HFF-Myc (cell line): ENCODE measurements at places on chromosomes 5 and 9.

DNA sequence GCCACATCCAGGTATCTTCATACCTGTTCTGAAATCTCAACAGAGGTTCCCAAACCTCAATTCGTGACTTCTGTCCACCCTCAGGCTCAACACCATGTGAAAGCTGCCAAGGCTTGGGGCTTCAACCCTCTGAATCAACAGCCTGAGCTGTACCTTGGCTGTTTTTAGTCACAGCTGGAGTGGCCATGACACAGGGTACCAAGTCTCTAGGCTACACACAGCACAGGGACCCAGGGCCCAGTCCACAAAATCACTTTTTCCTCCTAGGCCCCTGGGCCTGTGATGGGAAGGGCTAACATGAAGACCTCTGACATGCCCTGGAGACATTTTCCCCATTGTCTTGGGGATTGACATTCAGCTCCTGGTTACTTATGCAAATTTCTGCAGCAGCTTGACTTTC lies 464.9 kb downstream of the ELAVL2 start:
- DNase-seq: no peak

- no peak for DNase-seq
Measured at GRCh38 chr5:39977066-39977655, 552.4 kb upstream of the DAB2 start.

- DNase-seq: peak; percentile 77
Measured at GRCh38 chr9:127423934-127424675, at the start of gene ZNF79. Gene ZNF79, plus strand, starts transcription at chr9:127424382. Its CDS starts 406 bp downstream, at chr9:127424788.

DNA sequence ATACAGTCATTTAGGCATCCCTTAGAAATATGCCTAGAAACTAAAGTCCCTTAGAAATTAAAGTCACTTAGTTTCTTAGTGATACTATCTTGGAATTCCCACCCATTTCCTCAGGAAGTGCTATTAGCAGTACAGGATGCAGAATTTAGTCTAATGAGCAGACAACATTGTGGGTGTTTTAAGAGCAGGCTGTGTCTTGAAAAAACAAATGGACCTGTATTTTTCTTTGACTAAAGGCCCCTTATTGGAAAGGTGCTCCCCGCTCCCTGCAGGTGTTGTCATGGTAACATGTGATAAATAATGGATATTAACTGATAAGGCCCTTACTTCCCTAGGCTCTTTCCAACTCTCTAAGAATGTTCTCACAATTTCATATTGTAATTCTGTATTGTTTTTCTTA lies 38.8 kb upstream of the STARD4 start:
- no peak for DNase-seq

- no peak for DNase-seq
Measured at GRCh38 chr5:78765756-78766411, 117.3 kb upstream of the LHFPL2 start.

- DNase-seq: no peak
Measured at GRCh38 chr9:37696528-37696927, 45.8 kb downstream of the FRMPD1 start.

DNA sequence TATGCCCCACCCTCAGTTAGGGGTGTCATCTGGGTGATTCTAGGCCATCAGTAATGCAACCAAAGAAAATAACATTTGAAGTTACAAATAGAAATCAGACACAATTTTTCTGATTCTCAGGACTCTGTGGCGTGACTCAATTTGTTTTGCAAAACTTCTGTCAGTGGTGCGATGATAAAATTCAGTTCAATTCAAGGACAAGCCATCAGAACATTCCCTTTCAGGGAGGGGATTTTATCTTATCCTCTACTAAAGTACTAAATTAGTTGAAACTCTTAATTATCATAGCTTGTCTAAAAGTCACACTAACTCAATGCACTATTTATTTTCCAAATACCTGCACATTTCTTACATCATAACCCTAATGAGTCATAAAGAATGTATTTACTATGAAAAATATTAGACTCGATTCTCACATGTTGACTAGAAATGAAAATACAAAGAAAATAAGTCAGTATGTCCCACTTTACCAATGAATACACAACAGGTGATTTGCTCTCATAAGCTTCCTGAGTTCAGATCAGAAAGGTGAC lies 28.2 kb downstream of the HTR4 start:
- DNase-seq: no peak

DNA sequence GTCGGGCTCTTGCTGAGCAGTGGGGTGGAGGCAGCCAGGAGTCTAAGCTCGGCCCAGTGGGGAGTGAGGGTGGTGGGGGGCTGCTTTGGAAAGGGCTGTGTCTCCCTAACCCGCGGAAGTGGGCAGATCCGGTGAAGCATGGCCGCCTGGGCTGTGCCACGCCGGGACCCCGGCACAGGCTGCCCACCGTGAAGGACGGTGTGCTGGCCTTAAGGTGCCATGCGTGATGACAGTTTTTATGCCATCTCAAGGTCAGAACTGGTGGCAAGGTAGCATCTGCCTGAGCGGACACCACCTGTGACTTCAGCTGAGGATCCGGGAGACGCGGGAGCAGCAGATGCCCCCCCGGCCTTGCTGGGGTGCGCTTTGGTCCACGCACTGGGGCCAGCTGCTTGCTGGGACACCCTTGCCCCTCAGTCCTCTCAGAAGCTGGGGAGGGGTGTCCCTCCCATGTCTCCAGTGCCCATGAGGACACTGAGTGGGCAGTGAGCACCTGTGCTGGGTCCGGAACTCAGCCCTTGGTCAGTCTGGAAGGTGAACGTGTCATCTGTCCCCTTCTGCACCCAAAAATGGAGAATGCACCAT lies 53.9 kb downstream of the AHRR start:
- DNase-seq: no peak

GRCh38 chr9:127651697-127652610 lies 39.9 kb downstream of the STXBP1 start:
- no peak for DNase-seq

DNA sequence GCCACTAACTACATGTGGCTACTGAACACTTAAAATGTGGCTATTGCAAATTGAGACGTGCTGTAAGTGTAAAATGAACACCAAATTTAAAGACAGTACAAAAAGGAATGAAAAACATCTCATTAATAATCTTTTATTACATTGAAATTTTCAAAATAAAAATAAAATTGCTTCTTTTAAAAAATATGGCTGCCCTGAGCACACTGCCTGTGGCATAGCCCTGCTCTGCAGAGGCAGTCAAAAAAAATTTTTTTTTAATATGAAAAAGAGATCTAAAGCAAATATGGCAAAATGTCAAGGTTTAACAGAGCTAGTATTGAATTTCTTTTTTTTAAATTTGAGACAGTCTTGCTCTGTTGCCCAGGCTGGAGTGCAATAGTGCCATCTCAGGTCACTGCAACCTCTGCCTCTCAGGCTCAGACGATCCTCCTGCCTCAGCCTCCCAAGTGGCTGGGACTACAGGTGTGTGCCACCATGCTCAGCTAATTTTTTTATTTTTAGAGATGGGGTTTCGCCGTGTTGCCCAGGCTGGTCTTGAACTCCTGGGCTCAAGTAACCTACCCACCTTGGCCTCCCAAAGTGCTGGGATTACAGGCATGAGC lies 25.6 kb downstream of the CARNMT1 start:
- DNase-seq: no peak

GRCh38 chr5:72625332-72625731 lies 118.1 kb upstream of the ZNF366 start:
- no peak for DNase-seq

- DNase-seq: no peak
Measured at GRCh38 chr9:124140941-124141568, 116.7 kb upstream of the NEK6 start.

DNA sequence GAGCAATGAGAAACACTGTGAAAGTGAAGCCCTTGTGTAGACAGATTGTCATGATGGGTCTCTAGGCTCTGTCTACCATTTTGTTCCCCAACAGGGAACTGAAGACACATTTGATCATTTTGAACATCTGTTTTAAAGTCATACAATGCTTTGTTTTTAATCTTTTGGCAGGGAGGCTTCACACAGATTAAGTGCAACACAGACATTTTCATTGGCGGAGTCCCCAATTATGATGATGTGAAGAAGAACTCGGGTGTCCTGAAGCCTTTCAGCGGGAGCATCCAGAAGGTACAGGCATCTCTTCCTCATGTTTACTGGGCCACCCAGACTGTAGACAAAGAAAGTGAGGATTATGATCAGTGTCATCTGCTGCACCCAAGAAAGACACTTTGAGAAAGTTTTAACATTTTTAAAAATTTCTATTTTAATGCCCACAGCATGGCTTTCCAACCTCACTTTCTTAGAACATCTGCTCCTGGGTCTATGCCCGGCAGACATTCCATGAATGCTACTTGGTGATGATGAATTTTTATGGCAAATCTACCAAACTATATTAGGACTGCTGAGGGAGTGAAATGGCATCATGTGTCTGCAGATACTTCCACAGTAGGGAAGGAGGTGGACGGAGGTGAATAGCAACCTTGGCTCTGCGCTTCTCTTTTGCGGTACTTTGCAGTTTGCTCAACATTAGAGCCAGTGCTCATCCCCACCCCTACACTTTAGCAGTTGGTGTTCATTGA lies 121.3 kb downstream of the LIFR start:
- DNase-seq: no peak

- DNase-seq: peak; percentile 57
Measured at GRCh38 chr5:39547553-39548154, 122.9 kb upstream of the DAB2 start.

DNA sequence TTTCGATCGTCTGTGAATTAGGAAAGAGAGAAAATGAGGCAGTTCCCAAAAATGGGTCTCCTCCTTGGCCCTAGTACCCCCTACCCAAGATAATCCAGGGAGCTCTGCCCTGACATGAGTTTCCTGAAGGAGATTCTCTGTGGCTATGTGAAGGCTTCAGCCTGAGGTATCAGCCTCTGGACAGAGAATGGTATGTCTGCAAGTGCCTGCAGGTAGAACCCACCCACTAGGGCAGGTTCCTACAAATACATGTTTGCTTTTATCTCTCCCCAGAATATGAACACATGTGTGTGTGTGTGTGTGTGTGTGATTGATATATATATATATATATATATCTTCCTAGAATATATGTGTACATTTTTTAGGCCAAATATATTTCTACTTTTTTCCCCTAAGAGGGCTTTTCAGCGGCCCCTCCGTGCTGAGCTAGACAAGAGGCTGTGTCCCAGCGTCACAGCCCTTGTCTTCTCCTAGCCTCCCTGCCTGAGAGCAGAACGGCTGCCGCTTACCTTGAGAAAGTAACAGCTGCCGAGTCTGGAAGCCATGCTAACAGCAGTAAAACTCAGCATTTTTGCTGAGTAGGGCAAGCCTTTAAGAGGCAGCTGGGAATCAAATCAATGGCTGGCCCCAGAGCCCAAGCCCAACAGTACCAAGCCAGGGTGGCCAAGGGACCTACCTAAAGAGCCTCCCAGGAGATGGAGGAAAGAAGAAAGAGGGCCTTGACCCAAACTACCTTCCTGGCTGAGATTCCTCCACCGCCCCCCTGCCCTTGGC lies 2.1 kb downstream of the BRINP1 start:
- no peak for DNase-seq

GRCh38 chr9:80836013-80836412 lies 853.3 kb downstream of the TLE1 start:
- DNase-seq: no peak

- DNase-seq: no peak
Measured at GRCh38 chr5:32539981-32540845, 45.1 kb upstream of the SUB1 start.

DNA sequence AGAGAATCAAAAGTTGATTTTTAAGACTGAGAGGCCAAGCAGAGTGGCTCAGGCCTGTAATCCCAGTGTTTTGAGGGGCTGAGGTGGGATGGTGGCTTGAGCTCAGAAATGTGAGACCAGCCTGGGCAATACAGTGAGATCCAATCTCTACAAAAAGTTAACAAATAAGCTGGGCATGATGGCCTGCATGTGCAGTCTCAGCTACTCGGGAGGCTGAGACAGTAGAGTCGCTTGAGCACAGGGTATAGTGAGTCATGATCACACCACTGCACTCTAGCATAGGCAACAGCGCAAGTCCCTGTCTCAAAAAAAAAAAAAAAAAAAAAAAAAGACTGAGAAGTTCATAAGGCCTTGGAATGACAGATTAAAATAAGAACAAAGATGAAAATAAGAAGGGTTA lies 177.2 kb downstream of the TMEM232 start:
- no peak for DNase-seq

GRCh38 chr9:105701145-105701544 lies 6.8 kb downstream of the TMEM38B start:
- DNase-seq: no peak
